Right cardiac atrium (tissue), 5 donors: ENCODE measurements at places on chromosomes 16 and 17. TPM values are rescaled to one million over a fixed set of nuclear protein-coding genes. Genes with fewer than 3 reads are reported as not detected.

GRCh38 chr17:68315930-68316329 lies 24.6 kb downstream of the ARSG start:
- DNase-seq, result no peak

GRCh38 chr16:50812876-50813466 lies 71.1 kb downstream of the CYLD start:
- DNase-seq, result no peak

DNA sequence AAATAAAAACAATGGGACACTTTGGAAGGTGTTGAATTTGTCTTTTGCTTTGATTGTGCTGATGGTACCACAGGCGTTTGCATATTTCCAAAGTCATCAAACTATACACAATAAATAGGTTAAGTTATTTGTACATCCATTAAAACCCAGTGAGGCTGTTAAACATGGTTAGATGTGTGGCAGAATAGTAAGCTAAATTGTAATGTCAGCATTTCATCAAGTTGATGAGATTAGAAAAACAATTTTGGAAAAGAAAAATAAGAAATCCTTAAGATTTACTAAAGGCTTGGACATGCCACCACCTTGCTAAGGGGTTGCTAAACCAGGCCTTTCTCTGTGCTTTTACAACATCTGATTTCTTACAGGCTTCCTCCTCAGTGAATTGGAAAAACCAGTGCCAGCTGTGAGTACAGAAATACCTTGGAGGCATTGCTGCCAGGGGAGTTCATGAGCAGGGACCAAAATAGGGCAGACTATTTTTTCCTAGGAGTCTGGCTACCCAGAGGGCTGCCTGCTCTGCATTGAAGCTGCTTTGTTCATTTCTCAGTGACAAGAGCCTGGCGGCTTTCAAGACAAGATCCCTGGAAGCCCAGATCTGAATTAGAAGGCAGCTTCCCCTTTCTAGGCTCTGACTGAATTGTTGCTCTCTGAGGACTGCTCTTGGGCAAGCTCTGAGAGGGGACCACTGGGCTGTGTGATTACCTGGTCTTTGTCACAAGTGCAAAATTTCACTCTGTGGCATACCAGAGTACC lies 43.4 kb upstream of the CA10 start:
- DNase-seq, result no peak

- DNase-seq, result no peak
Observed at GRCh38 chr17:71085238-71086033, 916.1 kb downstream of the KCNJ2 start.

- DNase-seq, result no peak
Observed at GRCh38 chr17:61570118-61570517, 20.9 kb downstream of the NACA2 start.

DNA sequence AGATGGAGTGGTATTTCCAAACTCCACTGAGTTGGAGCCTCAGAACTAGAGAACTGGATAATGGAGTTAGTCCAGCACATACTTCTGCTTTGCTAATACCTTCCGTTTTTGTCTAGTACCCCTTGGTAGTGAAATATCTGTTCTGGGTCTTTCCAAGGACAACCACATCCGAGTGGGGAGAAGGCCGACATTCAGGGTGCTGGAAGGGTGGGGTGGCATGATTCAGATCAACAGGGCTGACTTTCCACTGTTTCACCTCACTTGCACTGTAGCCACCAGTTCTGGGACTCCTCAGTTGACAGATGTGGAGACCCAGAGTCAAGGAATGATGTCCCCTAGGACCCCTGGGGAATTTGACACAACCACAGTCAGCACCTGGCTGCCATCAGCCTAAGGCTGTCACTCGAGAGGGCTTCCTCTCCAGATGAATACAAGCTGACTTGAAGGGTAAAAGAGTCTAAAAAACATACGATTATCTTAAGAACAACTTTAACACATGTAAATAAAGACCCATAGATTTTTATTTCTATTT lies 84.8 kb upstream of the HNF1B start:
- no peak for DNase-seq

GRCh38 chr17:82930924-82931698 lies 91.3 kb upstream of the ZNF750 start:
- peak; percentile 28 for DNase-seq

Gene PYDC1
- polyA plus RNA-seq, result 0.23 TPM

Gene FN3K
- polyA plus RNA-seq, result 57.6 TPM

Gene BRIP1
- polyA plus RNA-seq, result 0.05 TPM

Gene TLCD2
- 1.5 TPM for polyA plus RNA-seq
